ENCODE measurements at places on chromosomes 4 and X.
A peak's percentile ranks its signal among the peaks of the same experiment; 100 is the strongest.

- DNase-seq: no peak
Observed at GRCh38 chrX:149433051-149433450, 72.1 kb downstream of the IDS start.

DNA sequence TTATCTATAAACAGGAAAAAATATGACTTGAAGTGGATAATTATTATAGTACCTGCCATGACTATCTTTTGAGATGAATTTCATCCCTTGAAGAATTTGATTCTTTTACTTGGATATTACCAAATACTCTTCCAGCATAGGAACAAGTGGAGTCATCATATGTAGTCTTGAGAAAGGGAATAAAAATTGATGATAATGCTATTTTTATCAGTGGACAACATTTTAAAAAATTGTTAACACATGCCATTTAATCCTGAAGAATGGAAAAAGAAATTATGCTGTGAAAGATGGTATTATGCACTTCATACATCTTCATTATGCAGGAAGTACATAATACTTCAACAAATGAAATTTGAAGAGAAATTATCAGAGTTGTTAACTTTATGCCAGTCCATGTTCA, 83.6 kb downstream of the ITIH6 start:
- no peak for DNase-seq

GRCh38 chr4:86927843-86928395, 6.9 kb upstream of the AFF1 start:
- DNase-seq: no peak

GRCh38 chr4:137967480-137968190, 274.5 kb downstream of the SLC7A11 start:
- DNase-seq: no peak

GRCh38 chrX:10146346-10146745, 10.4 kb upstream of the CLCN4 start:
- DNase-seq: no peak

GRCh38 chrX:17500145-17500579, 125.2 kb downstream of the NHS start:
- no peak for DNase-seq

GRCh38 chr4:174461466-174462106, 60.7 kb downstream of the HPGD start:
- DNase-seq: no peak

- DNase-seq: no peak
Observed at GRCh38 chr4:89539797-89540711, 232.5 kb upstream of the GPRIN3 start.

DNA sequence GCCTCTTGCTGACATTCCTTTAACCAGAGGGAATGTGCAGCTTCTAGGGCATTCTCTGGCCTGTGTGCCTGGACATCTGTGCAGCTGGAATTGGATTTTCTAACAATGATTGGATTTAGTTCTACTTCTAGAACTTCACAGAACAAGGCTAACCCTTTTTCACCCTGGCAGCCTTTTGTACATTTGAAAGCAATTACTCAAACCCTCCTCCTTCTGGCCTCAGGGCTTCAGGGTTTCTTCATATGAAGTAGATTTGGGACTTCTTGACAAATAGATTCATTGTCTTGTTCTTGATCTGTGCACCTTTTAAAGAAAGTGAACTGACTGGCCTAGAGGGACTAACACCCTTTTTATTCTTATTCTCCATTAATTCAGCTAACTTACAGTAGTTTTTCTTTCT, 30.1 kb downstream of the SPATA18 start:
- DNase-seq: no peak

DNA sequence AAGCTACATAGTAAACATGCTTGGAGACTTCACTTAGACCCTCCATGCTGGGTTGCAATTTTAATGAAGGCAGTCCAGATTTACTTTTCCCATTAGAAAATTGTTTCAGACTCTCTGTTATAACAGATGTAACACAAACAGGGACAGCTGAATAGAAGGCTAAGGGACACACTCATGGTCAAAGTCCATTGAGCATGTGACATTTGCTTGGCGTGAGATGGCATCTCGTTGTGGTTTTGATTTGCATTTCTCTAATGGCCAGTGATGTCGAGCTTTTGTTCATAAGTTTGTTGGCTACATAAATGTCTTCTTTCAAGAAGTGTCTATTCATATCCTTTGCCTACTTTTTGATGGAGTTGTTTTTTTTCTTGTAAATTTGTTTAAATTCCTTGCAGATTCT, 358.2 kb upstream of the CLNK start:
- no peak for DNase-seq

DNA sequence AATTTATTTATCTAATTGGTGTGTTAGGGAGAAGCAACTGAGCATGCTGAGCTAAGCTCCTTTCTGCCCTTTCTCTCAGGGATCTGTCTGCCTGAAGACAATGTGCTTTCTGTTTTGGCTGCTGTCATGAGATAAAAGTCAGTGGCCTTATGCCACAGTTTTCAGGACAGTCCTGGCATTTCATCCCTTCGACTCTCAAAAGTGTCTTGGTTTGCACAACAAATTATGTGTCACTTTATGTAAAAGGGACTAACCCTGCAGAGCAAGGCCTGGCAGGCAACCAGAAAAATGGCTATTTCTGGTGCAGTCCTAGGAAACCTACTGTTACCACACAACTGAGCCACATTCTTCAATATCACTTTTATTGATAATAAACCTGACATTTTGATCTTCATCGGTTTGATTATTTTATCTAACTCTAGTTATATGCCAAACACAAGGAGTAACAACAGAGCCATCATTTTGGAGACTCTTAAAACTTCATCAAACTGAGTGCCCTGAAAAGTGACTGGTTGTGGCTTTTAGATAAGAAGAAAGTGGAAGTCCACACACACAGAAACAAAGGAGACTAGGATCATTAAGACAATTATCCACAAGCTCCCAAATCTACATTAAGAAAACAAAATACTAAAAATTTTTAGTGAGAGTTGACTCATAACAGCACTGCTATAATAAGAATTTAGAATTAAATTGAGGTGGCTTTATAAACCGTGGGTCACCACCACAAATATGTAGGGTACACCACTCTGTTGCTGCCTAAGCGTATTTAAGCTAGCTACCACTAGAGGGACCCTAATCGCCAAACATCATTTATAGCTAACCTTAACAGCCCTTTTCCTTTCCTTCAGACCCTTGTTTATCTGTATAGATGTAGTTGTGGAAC, 95.9 kb upstream of the PTPN13 start:
- DNase-seq: peak; percentile 22

GRCh38 chrX:130468395-130468923, 66.7 kb downstream of the RBMX2 start:
- DNase-seq: no peak

DNA sequence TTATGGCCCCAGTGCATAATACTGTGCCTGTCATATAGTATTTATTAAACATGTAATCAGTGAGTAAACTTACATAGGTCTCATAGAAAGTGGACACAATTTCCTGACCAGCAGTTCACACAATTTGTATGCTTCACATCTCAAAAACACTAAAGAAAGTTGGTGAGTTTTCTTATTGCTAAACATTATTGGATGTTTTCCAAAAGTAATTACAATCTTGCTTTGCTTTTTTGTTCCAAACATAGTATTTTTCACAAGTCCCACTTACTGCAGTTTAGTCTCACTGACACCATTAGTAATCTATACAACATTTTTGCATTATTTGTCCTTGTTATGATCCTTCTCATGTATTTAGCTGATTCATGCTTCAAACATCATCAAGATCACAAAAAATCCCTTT, 132.5 kb downstream of the TBCK start:
- no peak for DNase-seq

DNA sequence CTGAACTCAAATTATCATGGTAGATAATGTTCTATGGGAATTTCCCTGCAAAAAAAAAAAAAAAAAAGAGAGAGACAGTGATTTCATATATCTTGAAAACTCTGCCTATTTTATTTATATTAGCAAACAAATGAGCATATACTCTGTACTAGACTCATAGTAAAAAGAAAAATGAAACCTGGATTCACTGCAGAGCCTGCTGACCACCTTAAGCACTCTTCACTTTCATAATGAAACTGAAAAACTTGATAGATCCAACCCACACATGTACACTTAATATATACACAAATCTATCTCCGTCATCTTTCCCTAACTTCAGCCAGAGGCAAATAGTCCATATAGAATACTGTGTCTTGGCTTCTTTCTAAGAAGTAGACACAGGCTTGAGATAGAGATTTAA, 226.1 kb upstream of the KCNIP4 start:
- DNase-seq: no peak

- DNase-seq: no peak
Observed at GRCh38 chr4:98583265-98583664, 75.1 kb downstream of the TSPAN5 start.

GRCh38 chrX:35362866-35363265, 420.3 kb downstream of the FAM47B start:
- DNase-seq: no peak

- no peak for DNase-seq
Observed at GRCh38 chr4:21901831-21902230, 46.7 kb downstream of the KCNIP4 start.

- peak; percentile 24 for DNase-seq
Observed at GRCh38 chr4:132642016-132642817, 506.9 kb upstream of the PCDH10 start.

DNA sequence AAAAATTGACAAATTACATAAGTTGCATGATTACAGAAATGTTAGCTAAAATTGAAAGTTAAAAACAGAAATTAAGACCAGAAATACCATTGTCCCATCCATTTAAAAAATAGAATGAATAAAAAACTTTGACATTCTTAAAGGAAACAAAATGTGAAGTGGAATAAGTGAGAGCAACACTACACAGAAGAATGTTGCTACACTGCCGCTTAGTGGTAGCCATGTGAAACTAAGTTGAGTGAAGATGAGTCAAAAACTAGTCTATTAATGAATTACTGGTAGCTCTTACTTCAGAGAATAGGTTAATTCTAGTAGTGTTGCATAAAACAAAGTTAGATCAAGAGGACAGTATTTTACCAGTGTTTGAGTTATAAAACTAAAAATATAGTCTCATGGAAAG, 571.0 kb upstream of the KLHL4 start:
- peak; percentile 24 for DNase-seq

GRCh38 chr4:100422894-100423293, 94.9 kb downstream of the EMCN start:
- DNase-seq: no peak

- no peak for DNase-seq
Observed at GRCh38 chr4:40881096-40881495, 131.3 kb downstream of the NSUN7 start.

DNA sequence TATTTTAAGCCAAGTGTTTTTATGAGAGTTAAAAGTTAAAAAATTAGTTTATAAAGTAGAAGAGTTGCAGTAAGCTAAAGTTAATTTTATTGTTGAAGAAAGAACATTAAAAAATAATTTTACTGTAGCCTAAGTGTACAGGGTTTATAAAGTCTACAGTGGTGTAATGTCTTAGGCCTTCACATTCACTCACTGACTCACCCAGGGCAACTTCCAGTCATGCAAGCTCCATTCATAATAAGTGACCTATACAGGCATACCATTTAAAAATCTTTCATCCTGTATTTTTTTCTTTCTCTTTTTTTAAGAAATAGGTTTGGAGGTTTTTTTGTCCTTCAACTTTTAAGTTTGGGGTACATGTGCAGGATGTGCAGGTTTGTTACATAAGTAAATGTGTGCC, 87.9 kb upstream of the NR3C2 start:
- DNase-seq: no peak

- no peak for DNase-seq
Observed at GRCh38 chr4:2348786-2349185, 69.7 kb downstream of the ZFYVE28 start.

DNA sequence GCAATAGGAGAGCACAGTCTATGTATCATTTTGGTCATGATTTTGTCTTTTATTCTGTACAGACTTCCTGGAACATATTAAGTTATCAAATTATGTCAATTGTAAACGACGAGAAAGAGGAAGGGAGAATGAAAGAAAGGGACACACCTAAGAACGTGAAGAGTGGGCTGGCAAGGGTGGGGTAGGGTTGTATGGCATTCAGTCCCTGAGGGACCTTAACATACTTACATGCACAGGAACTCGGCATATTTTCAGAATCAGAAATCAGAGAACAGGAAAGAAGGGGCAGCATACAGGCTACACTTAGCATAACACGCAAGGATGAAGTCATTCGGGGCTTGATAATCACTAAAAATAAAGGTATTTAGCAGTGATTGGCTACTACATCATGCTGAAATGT, 1375.0 kb upstream of the ADGRL3 start:
- no peak for DNase-seq

DNA sequence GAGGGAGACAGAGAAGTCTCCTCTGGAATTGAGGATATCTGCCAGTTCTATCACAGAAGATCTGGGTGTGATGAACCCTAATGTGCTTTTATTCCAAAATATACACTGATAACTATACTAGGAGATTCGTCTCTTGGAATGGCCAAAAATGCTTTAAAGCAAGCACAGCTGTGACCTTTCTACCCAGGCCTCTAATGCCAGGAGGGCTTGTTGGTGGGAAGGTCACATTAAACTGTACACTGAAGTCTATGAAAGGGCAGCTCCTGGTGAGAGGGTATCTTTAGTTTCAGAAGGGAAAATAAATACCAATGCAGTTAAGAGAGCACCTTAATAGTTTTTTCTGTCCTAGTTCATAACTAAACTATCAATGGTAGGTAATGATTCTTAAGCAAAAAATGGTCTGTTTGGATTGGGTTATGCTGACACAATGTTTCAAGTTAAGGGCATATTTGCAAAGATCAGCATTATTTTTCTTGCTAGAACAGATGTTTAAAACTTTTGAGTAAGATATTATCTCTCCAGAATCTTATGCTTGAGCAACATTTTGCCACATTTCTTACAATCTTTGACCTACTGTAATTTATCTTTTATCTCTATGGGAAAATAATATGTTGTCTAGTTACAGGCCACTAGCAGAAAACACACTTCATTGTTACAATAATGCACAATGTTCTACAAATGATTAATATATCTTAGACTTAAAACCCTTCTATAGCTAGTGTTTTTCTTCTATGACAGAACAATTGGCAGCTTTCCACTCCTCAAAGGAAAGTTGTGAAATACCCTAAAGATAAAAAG, 59.6 kb downstream of the SEC24D start:
- no peak for DNase-seq

DNA sequence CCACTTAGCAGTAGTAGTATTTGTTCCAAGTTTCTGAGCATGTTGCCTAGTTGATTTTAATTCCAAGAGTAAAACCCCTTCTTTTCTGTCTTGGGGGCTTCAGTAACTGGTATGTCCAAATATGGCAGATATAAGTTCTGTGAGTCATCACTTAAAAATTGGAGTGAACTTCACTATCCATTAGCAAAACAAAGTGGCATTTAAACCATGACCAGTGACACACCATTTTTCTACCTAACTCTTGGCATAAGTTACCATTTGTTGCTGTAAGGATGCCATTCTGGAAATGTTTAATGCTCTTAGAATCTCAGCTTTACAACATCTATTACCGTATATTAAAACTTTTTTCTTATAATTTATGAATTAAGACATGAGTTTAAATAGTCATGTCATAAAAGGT, 102.0 kb downstream of the CBR4 start:
- DNase-seq: no peak

DNA sequence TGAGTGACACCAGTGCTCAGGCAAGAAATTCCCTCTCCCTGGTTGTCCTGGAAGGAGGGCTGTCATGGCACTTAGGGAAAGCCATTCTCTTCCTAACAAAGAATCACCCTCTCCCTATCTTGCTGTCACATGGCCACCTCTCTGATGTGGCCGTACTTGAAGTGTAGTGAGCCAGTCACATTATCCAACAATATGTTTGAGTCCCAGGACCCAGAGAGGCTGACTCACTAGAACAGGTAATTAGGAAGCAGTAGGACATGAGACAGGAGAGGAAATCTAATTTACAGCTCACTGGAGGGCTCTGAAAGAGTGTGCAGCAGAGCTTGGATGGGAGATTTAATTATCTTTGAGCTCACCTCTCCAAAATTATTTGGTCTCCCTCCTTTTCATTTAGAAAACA, 299.1 kb downstream of the ARHGAP24 start:
- no peak for DNase-seq

Measured in hippocampal formation (tissue), 2 donors.